ENCODE measurements at places on chromosomes 3 and 15. TPM values are rescaled to one million over a fixed set of nuclear protein-coding genes. Genes with fewer than 3 reads are reported as not detected.

RFC4 gene
- 22.1 TPM for polyA plus RNA-seq

OR5H2 gene
- polyA plus RNA-seq = not detected

TCF12 gene
- polyA plus RNA-seq = 46.3 TPM

- DNase-seq = no peak
Observed at GRCh38 chr3:55654123-55654760, 167.1 kb upstream of the WNT5A start.

- peak; percentile 93 for DNase-seq
Observed at GRCh38 chr3:156388497-156389448, 166.1 kb downstream of the SSR3 start.

- DNase-seq = peak; percentile 62
Observed at GRCh38 chr3:27659279-27660021, 62.7 kb downstream of the EOMES start.

GRCh38 chr3:134033315-134033996, 3.7 kb upstream of the SLCO2A1 start:
- no peak for DNase-seq

- DNase-seq = no peak
Observed at GRCh38 chr3:8968375-8968882, 5.2 kb upstream of the RAD18 start.

GRCh38 chr3:101464235-101464634, 48.8 kb downstream of the SENP7 start:
- DNase-seq = no peak

DNA sequence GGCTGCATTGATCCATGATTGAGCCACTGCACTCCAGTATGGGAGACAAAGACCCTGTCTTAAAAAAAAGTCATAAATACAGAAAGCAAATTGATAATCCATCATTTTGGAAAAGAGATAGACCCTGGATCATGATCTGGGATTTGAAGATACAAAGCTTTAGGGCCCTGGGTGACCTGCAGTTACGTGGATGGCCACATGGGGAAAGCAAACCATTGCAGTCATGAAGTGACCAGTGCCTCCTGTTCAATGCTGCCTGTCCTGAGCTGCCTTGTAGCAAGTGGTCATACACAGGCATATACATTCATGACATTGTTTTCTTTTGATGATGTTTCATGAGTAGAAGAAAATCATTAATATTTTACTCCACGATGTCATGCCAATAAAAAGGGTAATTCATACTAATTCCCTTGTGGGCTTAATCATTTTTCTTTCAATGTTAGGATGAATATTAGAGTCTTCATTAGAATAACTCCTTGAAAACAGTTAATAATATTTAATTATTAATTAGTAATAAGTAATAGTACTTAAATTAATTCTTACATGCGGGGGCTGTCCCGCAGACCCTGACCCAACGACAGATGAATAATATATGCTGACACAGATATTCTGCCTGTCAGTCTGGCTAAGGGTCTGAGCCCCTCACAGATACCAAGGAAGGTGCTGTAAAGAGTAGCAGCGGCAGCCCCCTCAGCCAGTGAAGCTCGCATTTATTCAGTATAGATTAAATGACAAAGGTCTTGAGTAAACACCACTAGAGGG, 109.0 kb upstream of the UNC13C start:
- DNase-seq = no peak

GRCh38 chr15:38614621-38615020, 50.0 kb upstream of the RASGRP1 start:
- DNase-seq = no peak

DNA sequence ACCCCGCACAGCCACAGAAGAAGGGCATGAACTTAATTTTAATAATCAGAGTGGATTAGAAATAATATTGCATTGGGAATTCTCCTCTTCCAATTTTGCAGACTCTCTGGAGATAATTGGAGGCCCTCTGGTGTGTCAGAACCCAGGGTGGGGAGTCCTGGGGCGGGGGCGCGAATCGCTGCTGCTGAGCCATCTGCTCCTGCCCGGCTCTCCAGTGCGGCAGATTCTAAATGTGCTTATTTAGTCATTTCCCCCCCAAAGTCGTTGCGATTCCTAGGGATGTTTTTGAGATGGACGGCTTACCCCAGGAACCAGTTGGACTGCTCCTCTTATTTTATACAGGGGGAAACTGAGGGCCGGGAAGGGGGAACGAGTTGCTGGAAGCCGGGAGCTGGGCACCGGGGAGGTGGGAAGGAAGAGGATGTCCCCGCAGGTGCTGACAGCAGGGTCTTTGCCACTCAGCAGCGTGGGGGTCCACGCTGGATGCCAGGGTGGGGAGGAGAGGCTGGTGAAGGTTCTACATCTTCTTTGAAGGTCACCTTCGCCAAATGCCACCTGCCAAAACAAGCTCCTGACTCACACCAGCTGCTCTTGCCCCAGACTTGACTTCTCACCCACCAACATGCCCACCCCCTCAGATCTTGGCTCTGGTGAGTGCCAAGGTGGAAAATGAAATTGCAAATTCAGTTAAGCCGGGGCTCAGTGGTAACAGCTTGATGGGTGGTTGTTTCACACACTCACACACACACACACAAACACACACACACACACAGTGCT, 91.3 kb upstream of the PRR23E start:
- DNase-seq = no peak

GRCh38 chr3:134799393-134799792, 4.3 kb downstream of the EPHB1 start:
- peak; percentile 53 for DNase-seq

- DNase-seq = peak; percentile 42
Observed at GRCh38 chr3:45688194-45688881, 858 bp upstream of the SACM1L start.

- peak; percentile 43 for DNase-seq
Observed at GRCh38 chr3:168989396-168989795, 674.1 kb downstream of the MECOM start.
